ENCODE measurements at places on chromosomes 16 and 17.

GRCh38 chr17:81000334-81000630 is 8.6 kb downstream of the CHMP6 start:
- DNase-seq, result no peak

- DNase-seq, result no peak
These were observed 1.6 kb downstream of the HBA1 start for GRCh38 chr16:177981-178667.

DNA sequence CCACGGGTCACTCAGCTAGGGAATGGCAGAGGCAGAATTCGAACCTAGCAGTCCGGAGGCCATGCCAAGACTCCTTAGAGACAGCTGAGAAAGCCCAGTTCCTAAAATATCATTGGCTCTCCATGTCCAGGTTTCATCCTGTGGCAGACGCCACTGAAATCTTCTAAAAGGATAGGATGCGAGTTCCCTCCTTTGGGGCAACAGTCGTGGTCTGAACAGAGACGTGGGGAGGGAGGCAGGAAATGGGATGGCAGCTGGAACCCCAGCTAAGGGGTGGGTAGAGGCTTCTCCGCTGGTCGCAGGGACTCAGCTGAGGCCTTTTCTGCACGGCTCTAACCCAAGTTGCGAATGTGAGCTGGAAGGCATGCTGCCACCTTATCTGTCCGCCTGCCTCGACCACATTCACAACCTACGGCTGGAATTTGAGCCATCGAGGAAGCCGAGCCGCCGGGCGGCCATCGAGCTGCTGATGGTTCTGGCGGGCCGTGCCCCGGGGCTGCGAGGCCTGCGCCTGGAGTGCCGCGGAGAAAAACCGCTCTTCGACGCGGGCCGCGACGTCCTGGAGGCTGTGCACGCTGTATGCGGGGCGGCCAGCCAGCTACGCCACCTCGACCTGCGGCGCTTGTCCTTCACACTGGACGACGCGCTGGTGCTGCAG is 1.9 kb upstream of the HSF4 start:
- no peak for DNase-seq

GRCh38 chr16:88486398-88487123 is 33.5 kb downstream of the ZFPM1 start:
- DNase-seq, result no peak

- no peak for DNase-seq
These were observed 9.6 kb downstream of the EMC6 start for GRCh38 chr17:3678095-3678820.

GRCh38 chr17:66829386-66829864 is 5.5 kb upstream of the CACNG5 start:
- DNase-seq, result peak; percentile 50

GRCh38 chr17:78379131-78379491 is 662 bp downstream of the PGS1 start:
- DNase-seq, result peak; percentile 55

GRCh38 chr17:21345236-21345635 is 30.9 kb upstream of the KCNJ12 start:
- DNase-seq, result no peak

GRCh38 chr16:11836650-11837244 is 14.6 kb downstream of the RSL1D1 start:
- DNase-seq, result no peak

DNA sequence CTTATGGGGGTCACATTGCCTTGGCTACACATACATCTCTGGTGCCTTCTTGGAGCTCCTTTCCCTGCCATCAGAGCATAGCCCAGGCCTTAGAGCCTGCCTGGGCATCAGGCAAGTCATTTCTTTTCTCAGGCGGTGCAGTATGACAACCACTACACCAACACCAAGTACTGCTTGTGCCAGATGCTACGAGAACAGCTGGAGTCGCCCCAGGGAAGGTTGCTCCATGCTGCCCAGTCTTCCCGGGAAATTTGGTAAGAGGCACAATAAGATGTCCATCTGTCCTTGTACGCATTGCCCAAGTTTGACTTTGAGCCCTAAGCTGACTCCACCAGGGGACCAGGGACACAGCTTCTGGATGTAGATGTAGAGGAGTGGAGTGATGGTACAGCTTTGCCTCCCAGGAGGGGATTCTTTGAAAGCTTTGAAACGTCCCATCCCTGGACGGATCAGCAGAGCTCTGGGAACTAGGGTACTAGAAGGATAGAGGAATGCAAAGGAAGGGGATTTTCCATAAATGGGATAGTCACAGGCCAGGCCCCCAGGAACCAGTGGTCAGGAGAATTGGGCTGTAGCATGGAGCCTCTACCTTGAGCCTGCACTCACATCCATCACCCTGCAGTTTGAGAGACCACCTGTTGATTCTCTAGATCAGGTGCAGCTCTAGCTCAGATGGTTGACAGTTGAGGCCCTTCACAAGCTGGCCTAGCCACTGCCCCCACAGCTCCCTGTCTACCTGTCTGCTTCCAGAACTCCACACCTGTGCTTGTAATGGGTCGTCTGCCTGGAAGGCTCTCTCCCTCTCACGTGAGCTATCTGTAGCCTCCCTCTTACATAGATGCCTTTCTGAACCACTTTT is 11.0 kb upstream of the NFATC3 start:
- no peak for DNase-seq

DNA sequence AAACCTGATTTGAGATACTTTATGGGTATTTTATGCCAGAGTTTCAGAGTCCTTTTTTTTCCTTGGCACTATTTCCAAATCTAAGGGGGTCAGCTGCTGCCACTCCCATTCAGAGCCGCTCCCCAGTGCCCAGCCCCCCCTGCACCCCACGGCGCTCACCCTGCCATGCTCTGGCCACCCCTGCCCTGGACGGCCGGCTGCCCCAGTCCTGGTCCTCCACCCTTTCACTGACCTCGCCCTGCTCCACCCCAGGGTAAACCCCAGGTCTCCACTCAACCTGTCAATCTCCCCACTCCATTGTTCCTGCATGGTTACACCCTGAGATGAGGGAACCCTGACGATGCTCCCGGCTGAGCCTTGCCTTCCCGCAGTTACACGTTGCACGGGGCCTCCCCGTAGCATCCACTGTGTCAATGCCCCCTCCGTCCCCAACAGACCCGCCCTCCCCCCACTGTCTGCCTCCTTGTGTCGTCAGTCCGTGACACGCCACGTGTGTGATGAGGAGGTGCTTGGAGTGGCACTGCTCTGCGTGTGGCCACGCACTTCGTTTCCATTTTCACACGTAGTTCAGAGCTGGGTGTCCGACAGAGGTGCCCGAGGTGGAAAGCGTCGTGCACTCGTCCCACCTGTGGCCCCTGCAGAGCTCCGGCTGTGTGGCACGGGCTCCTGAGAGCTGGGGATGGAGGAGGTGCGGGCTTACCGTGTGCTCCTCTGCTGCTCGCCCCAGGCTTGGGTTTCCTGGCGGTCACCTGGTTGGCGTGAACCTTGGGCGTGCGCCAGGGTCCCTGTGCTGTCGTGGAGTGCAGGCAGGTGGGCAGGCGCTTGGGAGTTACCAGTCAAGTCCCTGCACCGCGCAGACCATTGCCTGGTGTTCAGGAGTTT is 116.5 kb downstream of the BANP start:
- no peak for DNase-seq

Data from NB4 (cell line).